PC-9 (cell line): ENCODE measurements at places on chromosomes 4 and X.
A peak's percentile ranks its signal among the peaks of the same experiment; 100 is the strongest.

- no peak for DNase-seq
Measured at GRCh38 chr4:177283167-177283566, 26.5 kb upstream of the NEIL3 start.

GRCh38 chr4:76531597-76531996, 96.6 kb downstream of the SHROOM3 start:
- no peak for DNase-seq

GRCh38 chr4:145545538-145546174, 64.0 kb downstream of the SMAD1 start:
- peak; percentile 93 for DNase-seq

DNA sequence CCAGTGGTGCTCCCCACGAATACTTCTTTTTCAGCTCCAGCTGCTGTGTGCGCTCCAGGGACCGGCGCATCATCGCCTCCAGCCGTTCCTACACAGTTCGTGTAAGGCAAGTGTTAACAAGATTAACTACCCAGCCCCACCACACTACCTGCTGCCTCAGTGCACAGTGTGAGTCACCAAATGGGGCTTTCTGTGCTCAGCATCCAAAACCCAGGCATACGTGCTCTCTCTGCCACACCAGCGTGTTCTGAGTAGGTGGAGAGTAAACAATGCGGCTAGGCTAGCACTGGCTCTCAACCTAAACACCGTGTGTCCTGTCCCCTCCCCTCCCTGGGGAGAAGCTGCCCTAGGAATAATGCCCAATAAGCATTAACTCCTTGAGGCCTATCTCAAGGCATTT, 60.0 kb downstream of the MAP7D2 start:
- no peak for DNase-seq

DNA sequence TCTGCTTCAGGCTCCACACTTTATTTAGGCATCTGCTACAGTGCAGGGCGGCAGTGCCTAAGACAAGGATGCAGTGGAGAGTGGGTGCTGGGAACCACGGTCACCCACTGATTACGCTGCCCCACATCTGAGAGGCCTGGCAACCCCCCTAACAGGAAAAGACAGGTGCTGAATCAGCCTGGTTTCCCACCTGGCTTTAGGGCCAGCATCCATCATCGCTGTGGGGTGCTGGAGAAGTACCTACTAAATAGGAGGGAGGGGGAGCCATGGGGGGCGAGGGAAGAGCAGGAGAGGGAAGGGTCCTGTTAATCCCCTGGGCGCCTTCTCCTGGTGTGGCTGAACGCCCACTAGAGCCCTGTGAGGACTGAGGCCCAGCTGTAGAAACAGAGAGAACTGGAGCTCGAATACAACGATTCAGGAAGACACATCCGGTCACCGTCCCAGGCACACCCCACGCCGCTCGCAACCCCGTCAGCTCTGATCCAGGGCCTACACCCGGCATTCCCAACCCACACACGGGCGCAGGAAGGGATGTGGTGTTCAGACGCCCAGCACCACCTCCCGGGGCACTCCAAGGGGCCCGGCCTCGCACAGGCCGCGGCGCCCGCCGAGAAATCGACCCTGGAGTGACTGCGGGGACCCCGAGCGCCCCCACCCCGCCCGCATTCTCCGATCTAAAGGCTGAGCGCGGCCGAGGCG, 554 bp downstream of the DCTD start:
- DNase-seq, result peak; percentile 39

GRCh38 chr4:186015212-186015817, 53.6 kb upstream of the TLR3 start:
- DNase-seq, result no peak

DNA sequence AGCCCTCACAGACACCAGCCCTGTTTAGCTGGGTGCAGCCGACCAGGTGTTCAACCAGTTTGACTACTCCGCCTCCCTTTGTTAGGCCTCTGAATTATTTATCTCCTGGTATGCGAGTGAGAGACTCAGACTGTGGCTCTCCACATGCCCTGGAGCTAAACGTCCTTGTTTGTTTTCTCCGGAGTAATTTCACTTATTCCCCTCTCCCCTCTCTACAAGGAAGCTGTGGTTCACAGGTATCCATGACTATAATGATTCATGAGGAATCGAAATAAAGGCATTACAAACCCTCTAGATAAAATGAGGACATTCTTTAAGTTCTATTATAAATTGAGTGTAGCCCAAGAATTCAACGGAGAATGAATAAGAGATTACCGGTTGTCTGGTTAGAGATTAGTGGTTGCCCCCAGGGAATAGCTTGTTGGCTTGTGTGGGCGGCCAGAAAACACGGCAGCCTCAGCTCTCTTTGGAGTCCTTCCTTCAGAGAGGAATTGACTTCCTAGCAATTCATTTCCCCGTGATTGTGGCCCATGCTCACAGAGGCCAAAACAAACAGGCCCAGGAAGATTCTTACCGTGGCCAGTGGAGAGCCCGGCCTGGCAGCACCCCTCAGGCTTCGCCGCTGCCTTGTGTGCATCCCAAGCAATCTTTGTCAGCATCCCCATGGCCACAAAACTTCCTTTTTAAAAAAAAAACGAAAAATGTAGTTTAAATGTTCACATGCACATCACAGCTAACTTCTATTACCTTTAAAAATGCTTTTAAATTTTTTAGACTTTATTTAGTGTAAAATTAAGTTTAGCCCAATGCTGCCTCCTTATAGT, 60.2 kb upstream of the CBR4 start:
- peak; percentile 99 for DNase-seq

DNA sequence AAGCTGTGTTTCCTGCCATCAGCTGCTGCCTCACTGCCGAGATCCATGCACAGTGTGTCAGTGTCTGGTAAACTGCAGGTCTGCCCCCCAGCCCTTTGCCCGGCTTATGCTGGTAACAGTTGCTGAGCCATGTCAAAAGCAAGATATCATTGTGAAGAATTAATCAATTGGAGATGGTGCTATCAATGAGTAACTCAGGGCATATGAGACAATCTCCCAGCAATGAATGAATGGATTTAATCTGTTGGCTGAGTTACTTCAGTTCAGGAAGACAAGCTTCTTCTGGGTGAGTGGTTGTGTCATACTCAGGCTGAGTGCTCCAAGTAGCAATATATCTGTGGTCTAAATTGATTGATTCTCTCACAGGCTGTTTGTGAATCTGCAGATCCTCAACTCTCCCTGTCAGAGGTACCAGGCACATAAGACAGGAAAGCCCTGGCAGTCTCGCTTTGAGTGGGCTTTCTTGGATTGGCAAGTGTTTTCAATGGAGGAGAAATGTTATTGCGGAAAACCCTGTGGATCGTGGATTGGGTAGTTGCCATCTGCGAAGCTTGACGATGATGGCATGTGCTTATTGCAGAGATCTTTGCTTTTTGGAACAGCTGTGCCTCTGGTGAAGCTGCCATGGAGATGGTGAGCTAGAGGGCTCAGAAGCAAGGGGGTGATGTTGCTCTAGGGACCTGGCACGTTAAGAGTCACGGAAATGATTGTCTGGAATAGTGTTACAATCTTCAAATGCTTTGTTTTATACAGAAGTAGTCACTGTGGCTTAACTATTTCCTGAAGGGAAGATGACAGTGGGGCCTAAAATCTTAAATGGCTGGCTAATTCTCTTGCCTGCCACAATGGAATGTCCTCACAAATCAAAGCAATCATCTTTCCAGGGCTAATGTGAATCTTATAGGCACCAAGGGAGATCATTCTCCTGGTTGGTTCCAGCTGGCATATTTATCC, 147.6 kb upstream of the TBC1D9 start:
- no peak for DNase-seq

- DNase-seq, result no peak
Measured at GRCh38 chr4:154078504-154079350, 289.8 kb upstream of the SFRP2 start.

DNA sequence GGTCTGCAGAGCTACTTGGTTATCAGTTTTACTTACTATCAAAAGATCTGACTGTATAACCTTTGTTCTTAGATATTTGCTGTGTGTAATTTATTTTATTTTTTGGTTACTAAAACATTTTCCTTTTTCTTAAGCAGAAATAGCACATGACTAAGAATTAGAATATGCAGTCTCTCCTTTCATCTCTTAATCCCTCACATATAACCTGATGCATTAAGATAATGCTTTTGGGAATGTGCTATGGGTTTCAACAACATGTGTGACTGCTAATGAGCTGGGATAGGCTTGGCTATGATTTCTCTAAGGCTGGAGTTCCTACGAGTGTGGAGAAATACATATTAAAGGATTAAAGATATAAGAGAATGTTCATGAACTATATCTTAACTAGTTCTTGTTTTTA, 41.5 kb downstream of the SHROOM3 start:
- no peak for DNase-seq

DNA sequence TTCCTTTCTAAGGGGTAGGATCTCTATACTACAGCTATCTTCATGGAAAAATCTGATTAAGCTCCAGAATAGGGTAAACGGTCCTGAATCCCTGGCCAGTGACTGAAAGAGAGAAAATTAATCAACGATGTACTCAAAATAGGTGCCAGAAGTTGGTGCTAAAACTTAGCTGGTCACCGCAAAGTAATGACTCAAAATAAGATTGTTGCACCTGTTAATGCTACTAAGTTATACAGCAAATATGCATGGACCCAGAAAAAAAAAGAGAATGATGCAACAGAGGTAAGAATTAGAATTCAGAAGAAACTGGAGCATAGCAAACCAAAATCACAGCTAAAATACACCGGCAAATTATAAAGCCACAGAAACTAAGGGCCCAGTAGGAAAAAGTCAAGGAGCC, 239.7 kb upstream of the FAM241A start:
- DNase-seq, result no peak

DNA sequence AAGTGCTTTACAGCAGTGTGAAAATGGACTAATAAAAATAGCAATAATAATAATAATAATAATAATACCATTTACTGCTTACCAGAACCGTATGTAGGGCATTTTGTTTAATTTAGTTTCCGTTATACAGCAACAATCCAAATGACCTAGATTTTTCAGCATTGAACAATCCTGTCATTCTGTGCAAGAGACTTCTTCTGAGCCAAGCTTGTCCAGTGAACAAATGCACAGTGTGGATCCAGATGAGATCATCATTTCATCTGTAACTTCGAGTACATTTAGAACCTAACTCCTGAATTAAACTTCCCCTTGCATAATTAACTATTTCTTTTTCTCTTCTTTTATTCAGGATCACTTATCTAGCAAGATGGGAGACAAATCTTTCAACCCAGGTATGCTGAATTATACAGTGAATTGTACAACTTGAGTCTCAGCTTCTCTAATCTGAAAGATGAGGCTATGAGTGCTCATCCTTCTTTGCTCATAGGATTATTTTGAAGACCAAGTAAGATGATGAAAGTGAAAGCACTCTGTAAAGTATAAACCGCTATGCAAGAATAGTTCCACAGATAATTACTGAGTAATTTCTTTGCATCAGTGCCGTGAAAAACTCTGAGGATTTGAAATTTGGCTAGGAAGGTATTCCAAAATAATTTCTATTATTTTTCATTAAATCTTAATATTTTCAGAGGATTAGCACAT, 6.6 kb downstream of the CLNK start:
- no peak for DNase-seq

DNA sequence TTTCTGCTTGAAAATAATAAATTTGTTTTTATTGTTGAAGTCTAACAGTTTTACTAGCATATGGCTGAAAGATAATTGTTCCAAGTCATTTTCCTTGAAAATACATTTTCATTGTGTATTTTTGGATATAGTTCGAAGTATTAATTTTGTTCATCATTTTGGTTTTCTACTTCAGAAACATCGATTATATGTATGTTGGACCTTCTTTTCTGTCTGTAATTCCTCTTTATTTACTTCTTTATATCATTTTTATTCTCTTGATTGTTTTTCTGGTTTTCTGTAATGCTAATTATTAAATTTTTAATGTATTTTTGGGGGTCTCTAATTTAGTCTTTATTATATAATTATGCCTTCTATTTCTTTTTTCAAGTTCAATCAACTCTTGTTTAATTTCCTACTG, 407.1 kb upstream of the FRG1 start:
- no peak for DNase-seq

DNA sequence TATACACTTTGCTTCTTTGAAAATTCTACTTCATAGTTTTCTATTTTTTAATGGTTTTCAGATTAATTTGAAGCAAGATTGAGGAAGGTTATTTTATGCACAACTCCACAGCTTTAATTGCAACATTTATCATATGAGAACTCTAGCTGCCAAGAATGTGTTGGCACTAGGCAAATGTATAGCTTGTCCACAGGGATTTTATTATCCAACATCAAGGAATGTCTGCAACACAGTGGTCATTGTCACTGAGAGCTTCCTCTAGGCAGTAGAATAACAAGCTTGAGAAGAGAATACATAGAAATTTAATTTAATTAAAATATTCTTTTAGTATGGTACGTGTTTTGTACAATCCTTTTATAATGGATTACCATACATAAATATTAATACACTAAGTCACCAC, 1600.8 kb downstream of the ARAP2 start:
- DNase-seq, result no peak

DNA sequence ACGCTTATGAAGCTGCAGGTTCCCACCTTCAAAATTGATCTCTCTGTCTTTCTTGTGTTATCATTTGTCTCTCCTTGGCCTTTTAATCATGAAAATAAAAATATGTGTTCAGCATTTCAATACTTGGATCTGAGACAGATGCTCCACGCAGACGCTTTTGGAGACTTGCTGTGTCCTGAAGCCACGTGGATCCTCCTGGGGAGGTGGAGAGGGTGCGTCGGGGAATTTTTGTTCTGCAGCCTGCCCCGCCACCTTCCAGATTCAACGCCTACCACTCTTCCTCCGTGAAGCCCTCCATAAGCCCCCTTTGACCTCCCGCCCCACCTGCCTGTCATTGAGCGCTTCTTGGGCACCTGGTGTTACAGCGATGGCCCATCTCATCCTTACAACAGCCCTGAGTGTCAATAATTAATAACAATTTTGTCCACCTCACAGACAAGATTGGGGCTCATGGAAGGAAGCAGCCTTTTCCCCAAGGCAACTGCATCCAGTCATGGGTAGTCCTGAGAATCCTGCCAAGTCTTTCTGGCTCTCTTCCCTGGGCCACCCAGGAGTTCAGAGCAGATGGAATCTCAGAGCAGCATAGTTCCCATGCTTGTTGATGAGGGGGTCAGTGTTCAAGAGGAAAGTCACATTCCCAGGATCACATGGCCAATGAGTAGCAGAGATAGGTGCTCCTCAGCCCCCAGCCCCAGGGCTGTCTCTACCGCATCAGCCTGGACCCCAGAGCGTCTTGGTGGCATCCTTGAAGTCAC, 172.6 kb upstream of the PSAPL1 start:
- no peak for DNase-seq

GRCh38 chrX:54230435-54231148, 47.5 kb upstream of the FAM120C start:
- no peak for DNase-seq

DNA sequence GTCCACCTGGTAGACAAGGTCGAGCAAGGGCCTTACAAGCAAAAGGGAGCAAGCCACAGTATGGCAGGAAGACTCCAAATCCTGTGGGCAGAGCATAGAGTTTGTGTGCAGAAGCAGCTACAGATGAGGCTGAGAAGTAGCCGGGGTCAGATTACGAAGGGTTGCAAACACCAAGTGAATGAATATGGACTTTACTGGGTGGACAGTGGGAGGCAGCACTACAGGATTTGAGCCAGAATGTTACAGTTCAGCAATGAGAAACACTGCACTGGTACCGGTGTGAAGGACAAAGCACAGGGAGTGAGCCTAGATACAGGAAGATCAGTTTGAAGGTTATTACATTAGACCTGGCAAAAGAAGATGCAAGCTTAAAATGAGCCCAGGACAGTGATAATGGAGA, 46.1 kb upstream of the HOPX start:
- DNase-seq, result no peak
